Astrocyte (in vitro differentiated cells and primary cell): ENCODE measurements at places on chromosomes 5 and 9.
A peak's percentile ranks its signal among the peaks of the same experiment; 100 is the strongest.

DNA sequence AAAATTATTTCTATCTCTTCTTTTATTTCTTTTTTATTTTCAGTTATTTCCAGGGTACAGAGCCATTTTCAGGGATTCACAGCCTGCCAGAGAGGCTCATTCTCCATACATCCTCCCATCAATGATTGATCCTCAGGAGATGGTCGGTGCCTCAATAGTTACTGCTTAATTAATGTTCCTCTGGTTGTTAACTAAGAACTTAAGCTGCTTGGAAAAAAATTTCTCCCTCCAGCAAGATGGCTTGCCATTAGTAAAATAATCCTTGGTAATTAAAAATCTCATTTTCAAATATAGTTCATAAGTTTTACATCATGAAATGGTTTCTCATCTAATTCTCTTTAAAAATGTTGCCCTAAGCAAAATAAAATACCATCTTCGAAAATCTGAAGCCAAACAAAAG, 20.0 kb downstream of the MARCHF11 start:
- no peak for DNase-seq
- no peak overlapping the region for H3K4me3 ChIP-seq
- H3K27ac ChIP-seq: no peak overlapping the region
- no peaks in the 10 kb centered on the region for H3K4me1 ChIP-seq

- no peak overlapping the region for H3K27ac ChIP-seq
- H3K27me3 ChIP-seq: peaks cover 1% of the 10 kb centered on the region
- H3K4me3 ChIP-seq: no peak overlapping the region
- peaks cover 4% of the 10 kb centered on the region for H3K4me1 ChIP-seq
- no peaks in the 10 kb centered on the region for H3K36me3 ChIP-seq
- DNase-seq: peak; percentile 97
Measured at GRCh38 chr9:107039542-107039941, 176.6 kb downstream of the ZNF462 start.

GRCh38 chr5:1877103-1878049, 5.3 kb downstream of the IRX4 start:
- no peaks in the 10 kb centered on the region for H3K4me1 ChIP-seq
- no peak overlapping the region for H3K4me3 ChIP-seq
- no peak for DNase-seq

DNA sequence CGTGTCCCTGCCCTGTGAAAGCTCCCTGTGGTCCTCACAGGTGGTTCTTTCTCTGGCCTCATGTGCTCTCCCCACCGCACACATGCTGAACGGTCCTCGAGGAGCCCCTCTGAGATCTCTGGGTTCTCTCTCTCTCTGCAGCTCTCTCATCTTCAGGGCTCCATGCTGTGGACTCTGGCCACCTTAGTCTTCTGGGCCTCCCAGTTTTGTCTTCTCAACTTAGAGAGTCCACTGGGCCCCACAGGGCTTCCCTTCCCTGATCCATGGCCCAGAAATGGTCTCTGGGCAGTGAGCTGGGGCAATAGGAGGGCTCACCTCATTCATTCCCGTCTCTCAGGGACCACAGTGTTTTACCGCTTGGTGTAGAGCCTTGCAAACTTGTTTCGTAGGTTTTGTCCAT, 26.4 kb downstream of the FGD3 start:
- no peaks in the 10 kb centered on the region for H3K36me3 ChIP-seq
- no peaks in the 10 kb centered on the region for H3K27me3 ChIP-seq
- H3K4me3 ChIP-seq: no peak overlapping the region
- DNase-seq: no peak
- H3K27ac ChIP-seq: no peak overlapping the region

DNA sequence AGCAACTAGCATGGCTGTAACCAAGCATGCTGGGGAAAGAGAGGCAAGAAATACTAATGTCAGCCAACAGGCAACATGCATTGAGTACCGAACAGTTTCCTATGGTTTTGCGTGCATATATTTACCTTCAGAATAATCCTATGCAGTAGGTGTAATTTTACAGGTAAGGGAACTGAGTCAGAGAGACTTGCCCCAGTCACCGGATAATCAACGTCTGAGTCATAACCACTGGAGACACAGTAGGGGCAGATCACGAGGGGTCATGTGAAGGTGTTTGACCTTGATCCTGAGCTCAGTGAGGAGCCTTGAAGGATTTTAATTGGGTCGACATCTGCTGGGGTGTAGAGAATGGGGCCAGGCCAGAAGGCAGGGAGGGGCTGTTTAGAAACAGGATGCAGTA, 13.4 kb upstream of the TSC1 start:
- H3K27ac ChIP-seq: no peak overlapping the region
- peaks cover 2% of the 10 kb centered on the region for H3K27me3 ChIP-seq
- no peaks in the 10 kb centered on the region for H3K4me1 ChIP-seq
- H3K36me3 ChIP-seq: no peaks in the 10 kb centered on the region
- no peak overlapping the region for H3K4me3 ChIP-seq
- DNase-seq: no peak

DNA sequence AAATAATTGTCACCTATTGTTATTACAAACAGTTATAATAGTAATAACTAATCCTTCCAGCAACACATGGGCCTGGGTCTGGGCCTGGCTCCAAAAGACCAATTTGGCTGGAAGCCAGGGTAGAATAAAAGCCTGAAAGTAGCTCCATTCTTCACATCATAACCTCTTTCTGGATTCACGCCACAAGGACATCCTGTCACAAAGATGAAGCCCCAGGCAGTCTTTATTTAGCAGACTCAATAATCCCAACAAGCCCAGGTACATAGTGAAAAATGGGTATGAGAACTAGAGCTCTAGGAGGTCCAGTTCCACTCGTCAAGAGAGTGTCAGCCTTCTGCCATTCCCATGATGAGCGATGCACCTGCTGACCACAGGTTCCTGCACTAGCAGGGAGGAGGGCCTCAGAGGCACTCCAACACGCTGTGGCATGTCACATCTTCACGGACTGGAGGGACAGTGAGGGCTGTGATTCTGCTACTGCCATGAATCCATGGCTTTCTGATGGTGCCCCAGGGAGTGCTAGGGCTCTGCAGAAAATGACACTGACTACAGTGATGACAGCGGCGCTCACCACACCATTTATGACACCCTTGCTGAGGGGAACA, 124.9 kb downstream of the SPOCK1 start:
- DNase-seq: no peak
- no peaks in the 10 kb centered on the region for H3K27me3 ChIP-seq
- H3K4me1 ChIP-seq: peaks cover 31% of the 10 kb centered on the region
- H3K36me3 ChIP-seq: no peaks in the 10 kb centered on the region
- no peak overlapping the region for H3K27ac ChIP-seq

DNA sequence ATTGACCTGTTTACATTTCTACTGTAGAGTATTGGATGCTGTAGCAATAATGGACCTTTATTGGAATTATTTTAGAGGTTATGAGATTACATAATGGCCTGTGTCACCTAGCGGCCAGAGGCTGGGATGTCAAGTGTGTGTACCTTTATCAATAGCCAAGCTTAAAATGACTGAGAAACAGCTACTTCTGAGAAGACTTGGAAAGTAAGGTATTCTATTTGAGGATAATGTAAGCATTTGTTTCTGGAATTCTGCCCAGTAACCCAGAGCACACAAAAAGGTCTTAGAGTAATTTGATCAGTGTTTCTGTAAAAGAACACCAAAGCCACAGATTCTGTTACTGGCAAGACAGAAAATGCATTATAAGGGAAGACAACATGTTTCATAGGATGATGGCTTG, 116.8 kb downstream of the MACIR start:
- H3K27ac ChIP-seq: no peak overlapping the region
- H3K27me3 ChIP-seq: no peaks in the 10 kb centered on the region
- H3K4me3 ChIP-seq: no peak overlapping the region
- H3K4me1 ChIP-seq: peaks cover 8% of the 10 kb centered on the region

DNA sequence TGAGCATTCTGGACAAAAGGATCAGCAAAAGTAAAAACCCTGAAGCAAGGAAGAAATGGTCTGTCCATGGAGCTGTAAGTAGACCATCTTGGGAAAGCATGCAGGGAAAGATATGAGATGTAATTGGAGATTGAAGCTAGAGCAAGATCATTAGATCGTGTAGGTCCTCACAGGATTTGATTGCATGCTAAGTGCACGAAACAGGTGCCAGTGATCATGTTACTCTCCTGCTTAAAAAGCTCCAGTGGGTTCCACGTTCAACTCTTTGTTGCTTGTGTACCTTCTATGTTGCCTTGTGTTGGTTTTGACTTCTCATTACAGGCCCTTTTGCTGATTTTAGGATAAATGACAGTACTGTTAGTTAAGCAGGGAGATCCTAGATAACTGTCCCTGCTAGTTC, 442.0 kb downstream of the DMRT2 start:
- H3K4me3 ChIP-seq: no peak overlapping the region
- H3K27me3 ChIP-seq: no peaks in the 10 kb centered on the region
- no peaks in the 10 kb centered on the region for H3K36me3 ChIP-seq
- no peak overlapping the region for H3K27ac ChIP-seq
- DNase-seq: no peak
